ENCODE measurements at places on chromosomes 2 and 18.
A peak's percentile ranks its signal among the peaks of the same experiment; 100 is the strongest.

- DNase-seq: peak; percentile 57
Measured at GRCh38 chr18:77147418-77147852, 14.9 kb upstream of the MBP start.

DNA sequence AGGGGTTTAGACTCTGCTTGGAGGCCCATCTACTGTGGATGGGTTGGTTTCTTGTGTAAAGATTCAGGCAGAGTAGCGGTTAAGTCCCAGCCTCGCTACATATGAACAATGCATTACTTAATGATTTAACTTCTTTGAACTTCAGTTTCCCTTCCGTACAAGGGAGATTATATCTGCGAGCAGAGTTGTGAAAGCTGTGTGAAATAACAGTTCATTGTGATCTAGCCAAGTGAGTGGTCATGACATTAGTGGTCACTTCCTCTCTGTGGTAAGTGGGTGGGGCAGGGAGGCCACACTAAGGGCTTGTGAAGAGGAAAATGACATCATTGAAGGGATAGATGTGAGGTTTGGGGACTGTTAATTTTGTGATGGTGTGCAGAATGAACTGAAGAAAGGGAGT, 14.1 kb upstream of the MEX3C start:
- DNase-seq: no peak

DNA sequence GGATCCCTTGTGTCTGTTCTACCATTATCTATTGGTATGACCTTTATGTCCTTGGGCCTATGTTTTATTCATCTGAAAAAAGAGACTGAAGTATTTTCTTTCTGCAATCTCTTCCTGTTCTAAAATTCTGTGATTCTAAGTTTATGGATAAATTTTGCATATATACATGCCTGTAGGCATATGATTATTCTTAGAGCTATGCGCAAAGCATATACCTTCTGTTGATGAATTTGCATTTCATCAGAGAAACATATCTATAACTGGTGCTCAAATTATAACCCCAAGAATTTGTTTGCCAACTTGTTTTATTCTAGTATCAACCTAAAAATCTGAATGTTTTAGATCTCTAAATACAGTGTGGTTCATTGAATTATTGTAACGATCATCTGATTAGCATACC, 6.7 kb downstream of the CACNB4 start:
- DNase-seq: no peak

DNA sequence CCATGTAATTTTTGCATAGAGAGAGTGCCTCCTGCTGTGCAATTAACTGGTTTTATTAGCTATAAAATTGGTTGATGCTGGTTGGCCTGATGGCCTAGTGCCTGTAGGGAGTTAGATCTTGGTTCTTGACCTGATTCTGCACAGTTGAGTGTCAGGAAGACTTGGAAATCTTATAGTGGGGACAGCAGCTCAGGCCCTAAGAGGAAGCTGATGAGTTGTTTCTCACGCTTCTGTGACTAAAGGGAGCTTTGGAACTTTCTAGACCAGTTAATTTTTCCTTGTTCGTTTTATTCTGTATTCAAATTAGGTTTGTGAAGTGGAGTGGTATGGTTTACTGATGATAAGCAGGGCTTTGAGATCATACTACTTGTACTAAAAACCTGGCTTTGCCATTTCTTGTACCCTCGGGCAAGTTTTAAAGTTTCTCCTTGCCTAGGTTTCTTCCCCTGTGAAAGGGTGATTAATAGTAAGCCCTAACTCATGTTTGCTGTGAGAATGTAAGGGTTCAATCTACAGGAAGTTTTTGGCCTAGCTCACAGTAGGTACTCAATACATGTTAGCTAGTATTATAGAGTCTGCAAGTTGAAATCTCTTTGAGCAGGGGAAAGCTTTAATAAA, 82.1 kb downstream of the MAP3K20 start:
- no peak for DNase-seq

DNA sequence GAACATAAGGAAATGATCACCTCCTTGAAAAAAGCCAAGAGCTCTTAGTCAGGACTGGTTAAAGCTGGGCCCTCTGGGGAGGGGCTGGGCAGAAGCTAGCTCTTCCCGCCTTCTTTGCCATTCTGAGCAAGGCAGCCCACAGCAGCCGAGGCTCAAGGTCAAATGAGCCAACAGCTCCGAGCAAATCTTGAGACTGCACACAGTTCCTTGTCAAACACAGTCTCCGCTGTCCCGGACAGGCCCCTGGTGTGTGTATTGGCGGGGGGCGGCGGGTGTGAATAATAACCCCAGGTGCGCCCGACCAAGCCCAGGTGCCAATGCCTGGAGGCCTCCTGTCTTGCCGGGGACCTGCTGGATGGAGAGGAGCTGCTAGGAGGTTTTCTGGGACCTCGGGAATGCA, 46.4 kb upstream of the ACAA2 start:
- DNase-seq: no peak

DNA sequence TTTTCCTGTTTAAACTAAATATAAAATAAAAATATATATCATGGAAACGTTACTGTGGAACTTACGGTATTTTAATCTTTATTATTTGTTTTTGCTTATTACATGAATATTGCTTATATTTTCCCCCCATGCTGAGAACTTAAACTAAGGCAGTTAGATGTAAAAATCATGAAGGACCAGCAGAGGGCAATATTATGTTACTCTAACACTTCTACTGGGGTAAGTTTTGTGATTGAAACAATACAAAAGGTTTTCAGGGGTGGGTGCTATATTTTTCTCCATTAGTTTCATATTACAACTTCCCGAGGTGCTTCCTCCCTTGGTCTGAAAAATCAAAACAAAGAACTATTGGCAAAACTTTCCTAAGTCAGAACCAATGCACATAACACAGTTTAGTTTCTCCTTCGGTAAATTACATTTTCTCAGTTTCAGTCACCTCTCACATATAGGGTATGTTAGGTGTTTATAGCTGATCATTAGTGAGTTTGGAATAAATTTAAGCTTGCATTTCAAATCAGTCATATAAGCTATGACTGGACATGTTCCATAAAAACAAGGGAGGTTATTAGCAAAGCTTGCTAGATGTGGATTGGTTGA, 54.8 kb downstream of the ZNF407 start:
- no peak for DNase-seq
